Epithelial cell of proximal tubule (primary cell): ENCODE measurements at places on chromosomes 16 and 17. TPM values are rescaled to one million over a fixed set of nuclear protein-coding genes. Genes with fewer than 3 reads are reported as not detected.

KRTAP4-9 gene
- 0.58 TPM in 1 of 2 replicates, not detected in the other for total RNA-seq

TVP23A gene
- total RNA-seq = not detected in 2 replicates

PMFBP1 gene
- total RNA-seq = 0.52 and 1.2 TPM in 2 replicates

TBC1D3K gene
- not detected in 2 replicates for total RNA-seq

GPT2 gene
- total RNA-seq = 37.9 TPM in 2 replicates

SLC16A11 gene
- not detected in 2 replicates for total RNA-seq

NHLRC4 gene
- 0.35 and 0.51 TPM in 2 replicates for total RNA-seq

KRT9 gene
- not detected in 2 replicates for total RNA-seq

HCFC1R1 gene
- total RNA-seq = 14.3 and 39.0 TPM in 2 replicates

MFAP4 gene
- not detected in 2 replicates for total RNA-seq

PRM1 gene
- total RNA-seq = not detected in 2 replicates

CDRT15L2 gene
- total RNA-seq = not detected in 2 replicates

CMTM2 gene
- total RNA-seq = 0.29 and 1.8 TPM in 2 replicates

C17orf67 gene
- total RNA-seq = 0.17 and 0.43 TPM in 2 replicates

CHST4 gene
- total RNA-seq = 0.12 and 1.1 TPM in 2 replicates

SHCBP1 gene
- 27.9 and 28.9 TPM in 2 replicates for total RNA-seq

SOCS1 gene
- 1.5 and 4.6 TPM in 2 replicates for total RNA-seq

OTOA gene
- total RNA-seq = not detected in 2 replicates

SCN4A gene
- total RNA-seq = under 0.01 TPM in 1 of 2 replicates, not detected in the other

ALDH3A2 gene
- 27.5 and 30.9 TPM in 2 replicates for total RNA-seq

OR2C1 gene
- not detected in 2 replicates for total RNA-seq

ABCA5 gene
- 2.7 and 4.5 TPM in 2 replicates for total RNA-seq

NAA38 gene
- total RNA-seq = 108 and 146 TPM in 2 replicates

CDIP1 gene
- 13.8 and 30.3 TPM in 2 replicates for total RNA-seq

CCDC154 gene
- not detected in 2 replicates for total RNA-seq

TMEM238L gene
- not detected in 2 replicates for total RNA-seq

AOC2 gene
- total RNA-seq = 0.22 TPM in 1 of 2 replicates, not detected in the other

PRSS33 gene
- not detected in 2 replicates for total RNA-seq

LRRC46 gene
- total RNA-seq = not detected in 2 replicates

CHAD gene
- not detected in 2 replicates for total RNA-seq

HBQ1 gene
- total RNA-seq = 1.5 and 12.1 TPM in 2 replicates
